ENCODE measurements at places on chromosomes 6 and 20. TPM values are rescaled to one million over a fixed set of nuclear protein-coding genes. Genes with fewer than 3 reads are reported as not detected.

NMBR gene
- 0.48 TPM for total RNA-seq

SLC22A2 gene
- total RNA-seq: 1.9 TPM

AFDN gene
- 60.7 TPM for total RNA-seq

MOXD1 gene
- 3.4 TPM for total RNA-seq

ANKRD66 gene
- 9.4 TPM for total RNA-seq

GHRH gene
- total RNA-seq: not detected

MEP1A gene
- 2.2 TPM for total RNA-seq

ZSCAN23 gene
- total RNA-seq: 6.5 TPM

CTCFL gene
- total RNA-seq: 2.6 TPM

SLCO4A1 gene
- total RNA-seq: 24.1 TPM

CYP24A1 gene
- 1.2 TPM for total RNA-seq

NEDD9 gene
- 87.2 TPM for total RNA-seq

CASS4 gene
- 2.2 TPM for total RNA-seq

MDC1 gene
- total RNA-seq: 14.9 TPM

GCNT2 gene
- total RNA-seq: 6.0 TPM

MRPS18B gene
- total RNA-seq: 18.8 TPM

CALHM5 gene
- total RNA-seq: 12.0 TPM

VWA7 gene
- total RNA-seq: not detected

FOXF2 gene
- total RNA-seq: 0.96 TPM

C6orf132 gene
- total RNA-seq: 6.0 TPM

SMIM26 gene
- 43.1 TPM for total RNA-seq

GABRR1 gene
- 0.24 TPM for total RNA-seq

SPINT3 gene
- 12.0 TPM for total RNA-seq

HLA-DOB gene
- total RNA-seq: not detected

MAP7 gene
- 2.6 TPM for total RNA-seq

AGER gene
- total RNA-seq: 2.9 TPM

TMEM181 gene
- 27.4 TPM for total RNA-seq

SIRPG gene
- 3.4 TPM for total RNA-seq

ENPP3 gene
- total RNA-seq: not detected

MDFI gene
- 67.7 TPM for total RNA-seq

PRPH2 gene
- 1.4 TPM for total RNA-seq

ENPP1 gene
- total RNA-seq: 64.0 TPM

DDO gene
- 0.48 TPM for total RNA-seq

GSTA3 gene
- total RNA-seq: not detected

RHAG gene
- total RNA-seq: not detected

EDN1 gene
- total RNA-seq: 39.5 TPM

SLC17A2 gene
- total RNA-seq: 0.48 TPM

MED20 gene
- 15.2 TPM for total RNA-seq

ACSS1 gene
- 26.2 TPM for total RNA-seq

ZNF334 gene
- 12.0 TPM for total RNA-seq

RANBP9 gene
- 40.7 TPM for total RNA-seq

EPB41L2 gene
- total RNA-seq: 121 TPM

ADGRB3 gene
- 5.1 TPM for total RNA-seq

OR12D2 gene
- total RNA-seq: not detected

C20orf202 gene
- 1.2 TPM for total RNA-seq

Measured in umbilical cord (tissue), 2 donors.